Activated CD8-positive, alpha-beta memory T cell treated with anti-CD3 and anti-CD28 coated beads for 1 hour (primary cell): ENCODE measurements at places on chromosomes 4 and X.

DNA sequence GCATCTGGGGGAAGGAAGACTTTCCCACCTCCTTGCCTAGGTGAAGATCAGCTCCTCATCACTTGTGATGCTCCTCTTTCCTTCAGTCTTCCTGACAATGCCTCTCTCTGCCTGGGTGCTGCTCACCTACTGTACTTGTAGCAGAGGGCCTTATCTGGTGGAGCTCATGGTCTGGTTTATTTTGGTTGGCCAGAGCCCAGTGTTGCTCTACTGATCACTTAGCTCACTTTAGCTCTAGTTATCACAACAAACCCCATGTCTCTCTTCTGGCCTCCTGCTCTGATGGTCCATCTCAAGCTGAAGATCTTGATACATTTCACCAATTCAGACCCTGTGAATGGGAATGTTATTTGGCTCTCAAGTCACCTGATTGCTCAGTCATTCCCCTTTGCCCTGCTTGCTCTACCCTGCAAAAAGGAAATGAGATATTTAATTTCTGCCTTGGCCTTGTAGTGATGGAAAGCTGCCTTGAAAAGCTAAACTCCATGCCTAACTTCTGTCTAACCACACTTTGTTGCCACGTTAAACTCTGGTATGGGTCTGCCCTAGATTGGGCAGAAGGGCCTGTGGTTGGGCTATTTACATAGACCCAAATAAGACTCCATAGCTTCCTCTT lies 30.3 kb upstream of the ADH1C start:
- DNase-seq = no peak

DNA sequence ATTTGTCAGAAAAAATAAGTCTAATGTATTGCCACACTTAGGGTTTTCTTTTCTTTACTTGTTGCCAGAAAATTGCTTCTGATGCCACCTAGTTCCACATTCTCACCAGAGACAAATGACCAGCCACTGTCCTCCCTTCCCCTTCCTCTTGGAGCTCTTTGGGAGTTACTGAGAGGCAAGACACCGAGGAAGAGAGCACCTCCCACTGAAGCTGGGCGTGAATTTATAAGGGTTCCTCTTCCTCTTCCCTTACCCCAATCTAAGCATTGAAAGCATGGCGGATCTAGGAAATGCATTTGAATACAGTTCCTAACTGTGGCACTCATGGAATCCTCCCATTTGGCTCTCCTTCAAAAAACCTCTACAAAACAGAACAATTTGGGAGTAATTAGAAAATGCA lies 30.0 kb downstream of the ANXA3 start:
- no peak for DNase-seq

DNA sequence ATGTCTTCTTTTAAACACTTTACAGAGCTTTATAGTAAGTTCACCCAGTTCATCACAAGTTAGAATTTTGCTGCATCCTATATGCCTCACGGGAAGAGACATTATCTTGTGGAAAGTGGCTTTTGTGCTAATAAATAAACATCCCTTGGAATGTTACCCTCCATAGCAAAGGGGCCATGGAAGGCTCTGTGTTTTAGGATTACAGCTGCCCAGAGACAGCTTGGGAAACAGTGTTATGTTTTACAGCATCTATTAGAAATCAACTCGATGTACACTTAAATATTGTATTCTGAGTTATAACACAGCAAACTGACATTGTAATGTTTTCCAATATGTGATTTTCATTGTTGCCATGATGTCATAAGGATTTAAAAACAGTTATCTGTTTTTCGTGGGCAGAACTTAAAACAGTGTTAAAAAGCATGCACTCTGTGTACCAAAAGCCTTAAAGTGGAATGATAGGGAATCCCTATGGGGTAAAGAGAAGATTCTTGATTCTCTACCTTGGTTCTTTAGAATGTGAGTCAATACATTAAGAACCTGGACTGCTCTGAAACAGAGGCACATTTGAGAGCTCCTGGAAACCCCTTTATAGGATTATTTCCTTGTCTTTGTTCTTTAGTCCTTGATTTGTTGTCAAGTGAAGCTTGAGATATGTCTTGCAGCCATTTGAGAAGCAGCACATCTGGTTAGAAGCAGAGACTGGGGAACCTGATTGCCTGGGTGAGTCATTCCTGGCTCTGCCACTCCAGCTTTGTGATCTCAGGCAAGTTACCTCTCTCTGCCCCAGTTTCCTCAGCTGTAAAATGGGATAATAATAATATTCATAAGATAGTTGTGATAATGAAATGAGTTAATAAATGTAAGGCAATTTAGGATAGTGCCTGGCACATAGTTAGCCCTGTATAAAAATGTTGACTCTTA lies 41.6 kb downstream of the ARHGAP10 start:
- no peak for DNase-seq

GRCh38 chr4:55926610-55927009 lies 22.1 kb upstream of the CEP135 start:
- DNase-seq = no peak

DNA sequence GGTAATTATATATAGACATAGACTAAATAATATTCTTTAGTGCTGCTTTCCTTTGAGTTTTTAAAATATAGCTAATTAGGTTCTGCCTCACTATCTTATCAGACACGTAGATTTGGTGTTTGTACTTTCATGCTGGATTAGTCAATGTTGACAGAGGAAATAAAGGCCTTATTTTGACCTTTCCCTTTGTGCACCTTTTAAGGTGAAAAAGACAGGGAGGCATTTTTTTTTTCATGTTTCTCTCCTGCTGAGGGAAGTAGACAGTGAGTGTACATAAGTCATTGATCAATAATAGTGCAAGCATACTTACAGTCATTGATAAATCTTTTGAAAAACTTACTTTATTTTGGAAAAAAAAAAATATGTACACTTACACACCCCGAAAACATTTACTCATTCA lies 467.8 kb downstream of the GRXCR1 start:
- no peak for DNase-seq

- no peak for DNase-seq
These were observed 66.5 kb upstream of the TMEM184C start for GRCh38 chr4:147550626-147551246.

GRCh38 chr4:53531585-53532224 lies 59.6 kb downstream of the LNX1 start:
- DNase-seq = no peak

DNA sequence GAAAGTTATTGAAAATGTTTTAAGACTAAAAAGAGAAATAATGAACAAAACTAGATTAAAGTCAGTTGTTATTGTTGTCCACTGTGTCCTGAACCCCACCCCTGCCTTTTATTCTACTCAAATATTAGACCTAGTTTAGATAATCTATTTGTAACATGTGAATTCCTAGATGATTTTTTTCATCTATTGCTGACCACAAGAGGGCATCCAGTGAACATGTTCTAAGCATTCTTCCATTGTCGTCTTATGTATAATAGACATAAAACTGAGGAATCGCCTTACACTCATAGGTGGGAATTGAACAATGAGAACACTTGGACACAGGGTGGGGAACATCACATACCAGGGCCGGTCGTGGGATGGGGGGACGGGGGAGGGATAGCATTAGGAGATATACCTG lies 36.4 kb upstream of the HPRT1 start:
- DNase-seq = no peak

DNA sequence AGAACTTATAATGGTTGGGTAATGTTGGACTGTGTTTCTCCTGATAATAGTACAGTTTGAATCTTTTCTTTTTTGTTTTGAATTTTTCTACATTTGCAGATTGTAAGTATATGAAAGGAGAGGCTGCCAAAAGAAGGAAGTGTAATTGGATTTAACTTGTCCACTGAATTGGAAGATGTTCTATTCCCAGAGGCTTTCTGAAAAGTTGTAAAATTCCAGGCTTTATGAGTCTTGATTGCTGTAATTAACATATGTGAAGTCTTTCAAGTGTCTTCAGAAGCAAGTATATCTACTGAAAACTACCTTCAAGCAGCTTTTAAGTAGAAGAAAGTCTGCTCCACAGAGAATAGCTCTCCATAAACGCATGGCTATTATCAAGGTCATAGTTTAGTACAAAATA lies 2456.4 kb downstream of the PCDH7 start:
- DNase-seq = no peak

DNA sequence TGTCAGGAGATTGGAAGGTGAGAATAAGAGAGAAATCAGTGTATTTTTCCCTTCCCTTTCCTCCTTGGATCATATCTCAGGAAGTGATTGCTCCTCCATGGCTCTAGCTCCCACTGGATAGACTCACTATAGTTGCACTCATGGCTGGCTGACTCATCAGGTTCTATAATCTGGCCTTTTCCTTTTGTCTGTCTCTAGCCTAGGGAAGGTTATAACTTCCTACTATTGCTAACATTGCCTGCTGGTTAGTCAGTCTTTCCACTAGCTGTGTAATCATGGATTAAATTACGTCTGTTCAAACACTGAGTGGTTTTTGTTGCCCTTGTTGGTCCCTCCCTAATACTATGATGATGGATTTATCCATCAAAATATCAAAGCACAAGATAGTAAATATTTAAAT lies 195.5 kb upstream of the VEGFC start:
- no peak for DNase-seq

DNA sequence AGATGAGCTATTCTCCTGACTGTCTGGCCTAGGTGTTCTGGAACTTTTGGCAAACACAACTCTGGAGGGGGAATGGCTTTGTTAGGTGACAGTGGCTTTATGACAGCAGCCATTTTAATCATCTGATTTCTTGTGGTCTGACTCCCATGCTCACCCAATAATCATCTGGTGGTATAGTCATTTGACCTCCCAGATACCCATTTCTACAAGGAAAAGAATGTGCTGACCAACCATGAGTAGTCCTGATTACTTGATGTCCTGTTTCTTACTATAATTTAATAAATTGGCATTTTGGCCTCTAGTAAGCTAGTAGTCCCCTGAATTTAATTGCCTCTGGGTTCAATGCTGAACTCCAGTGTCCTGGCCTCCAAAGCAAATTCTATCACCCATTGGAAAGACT lies 109.9 kb upstream of the DUSP21 start:
- no peak for DNase-seq

DNA sequence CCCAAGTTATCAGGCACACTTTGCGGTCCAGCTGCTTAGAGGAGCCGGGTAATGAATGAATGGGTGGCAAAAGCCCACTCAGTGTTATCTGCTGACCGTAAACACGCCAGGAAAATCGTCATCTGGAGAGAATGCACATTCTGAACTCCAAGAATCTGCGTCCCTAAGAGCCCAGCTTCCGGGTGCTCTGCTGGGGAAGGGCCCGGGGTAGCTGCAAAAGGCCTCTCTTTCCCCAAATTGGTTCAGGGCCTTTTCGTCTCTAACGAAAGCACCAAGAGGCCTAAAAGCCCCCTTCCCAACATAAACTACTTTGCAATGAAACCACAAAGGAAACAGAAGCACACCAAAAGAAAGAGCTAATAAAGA lies 1.6 kb upstream of the SFRP2 start:
- DNase-seq = no peak

GRCh38 chr4:37442062-37442323 lies 197.4 kb downstream of the NWD2 start:
- no peak for DNase-seq

DNA sequence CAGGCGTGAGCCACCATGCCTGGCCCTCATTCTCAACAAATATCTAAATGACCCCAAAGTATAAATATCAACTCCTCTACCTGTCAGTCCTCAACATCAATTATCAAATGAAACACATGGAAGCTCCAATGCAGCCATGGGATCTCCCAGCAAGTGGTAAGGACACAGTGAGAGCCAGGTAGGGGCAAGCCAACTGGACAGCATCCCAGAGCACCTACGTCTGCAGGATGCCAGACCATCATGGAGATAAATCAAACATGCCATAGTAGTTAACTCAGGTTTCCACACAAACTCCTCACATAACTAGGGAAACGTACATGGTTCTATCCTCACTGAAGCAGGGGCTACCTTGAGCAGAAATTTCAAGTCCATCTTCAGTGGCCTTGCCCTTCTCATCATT lies 159.9 kb upstream of the MED14 start:
- no peak for DNase-seq

DNA sequence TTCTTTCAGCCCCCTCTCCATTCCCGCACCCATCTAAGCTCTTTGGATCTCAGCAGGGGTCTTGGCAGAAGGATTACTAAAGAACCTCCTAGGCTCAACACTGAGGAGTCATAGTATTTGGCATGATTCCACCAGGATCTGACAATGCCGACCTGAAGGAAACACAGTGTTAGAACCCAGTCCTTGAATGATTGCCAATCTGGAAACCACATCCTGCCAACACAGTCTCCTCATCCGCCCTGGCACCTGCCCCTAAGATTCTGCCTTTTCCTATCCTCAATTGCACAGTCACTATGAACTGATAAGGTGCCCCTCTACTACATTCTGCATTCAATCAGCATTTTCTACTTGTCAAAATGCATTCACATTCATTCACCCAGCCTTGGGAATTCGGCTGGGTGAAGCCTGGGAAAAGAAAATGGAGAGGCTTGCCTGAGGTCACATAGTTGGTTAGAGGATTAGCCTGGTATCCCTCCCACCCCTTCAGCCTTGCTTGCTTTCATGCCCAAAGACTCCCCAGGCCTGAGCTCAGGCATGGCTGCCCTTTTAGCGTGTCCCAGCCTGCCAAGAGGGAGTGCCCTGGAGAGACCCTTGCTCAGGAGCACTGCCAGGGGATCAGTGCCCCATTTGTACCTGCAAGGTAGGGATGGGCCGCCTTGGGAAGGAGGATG lies 2.2 kb upstream of the CLDN2 start:
- DNase-seq = no peak

DNA sequence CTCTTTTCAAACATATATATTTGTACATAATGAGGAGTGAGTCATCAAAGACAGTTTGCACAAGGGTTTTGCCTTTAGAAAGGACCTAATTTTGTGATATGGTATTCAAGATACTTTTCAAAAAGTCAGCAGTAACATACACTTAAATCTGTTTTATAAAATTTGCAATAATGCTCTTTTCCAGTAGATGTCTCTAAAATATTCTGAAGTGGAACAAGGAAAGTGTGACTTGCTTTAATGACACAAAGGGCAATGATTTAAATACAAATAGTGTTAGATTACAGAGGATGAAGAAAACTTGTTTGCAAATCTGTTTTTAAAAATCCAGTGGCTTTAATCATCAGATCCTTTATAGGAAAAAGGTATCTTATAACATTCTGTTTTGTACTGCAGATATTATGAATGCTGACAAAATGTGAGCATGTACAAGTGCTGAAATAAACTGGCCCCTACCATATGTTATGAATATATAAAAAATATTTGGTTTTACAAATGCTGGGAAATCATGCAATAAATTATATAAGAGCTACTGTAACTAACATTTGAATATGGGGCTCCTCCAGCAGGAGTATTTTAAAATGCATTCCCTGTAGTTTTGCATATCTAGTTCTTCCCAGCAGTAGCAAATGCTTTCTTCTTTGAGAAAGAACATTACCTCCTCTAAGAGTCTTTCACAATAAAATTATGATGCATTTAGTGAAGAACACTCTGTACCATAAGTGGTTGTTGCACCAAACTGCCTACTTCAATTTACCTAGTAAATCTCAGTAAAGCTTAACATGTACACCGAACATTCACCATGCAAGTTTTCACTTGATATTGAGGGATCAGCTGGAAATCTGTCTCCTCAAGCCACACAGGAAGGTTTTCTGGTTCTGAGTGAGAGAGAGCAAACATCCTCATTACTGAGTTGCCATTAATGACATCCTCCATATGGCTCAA lies 20.2 kb downstream of the MMRN1 start:
- DNase-seq = no peak
